T-helper 17 cell (primary cell): ENCODE measurements at places on chromosomes 7 and 10.

DNA sequence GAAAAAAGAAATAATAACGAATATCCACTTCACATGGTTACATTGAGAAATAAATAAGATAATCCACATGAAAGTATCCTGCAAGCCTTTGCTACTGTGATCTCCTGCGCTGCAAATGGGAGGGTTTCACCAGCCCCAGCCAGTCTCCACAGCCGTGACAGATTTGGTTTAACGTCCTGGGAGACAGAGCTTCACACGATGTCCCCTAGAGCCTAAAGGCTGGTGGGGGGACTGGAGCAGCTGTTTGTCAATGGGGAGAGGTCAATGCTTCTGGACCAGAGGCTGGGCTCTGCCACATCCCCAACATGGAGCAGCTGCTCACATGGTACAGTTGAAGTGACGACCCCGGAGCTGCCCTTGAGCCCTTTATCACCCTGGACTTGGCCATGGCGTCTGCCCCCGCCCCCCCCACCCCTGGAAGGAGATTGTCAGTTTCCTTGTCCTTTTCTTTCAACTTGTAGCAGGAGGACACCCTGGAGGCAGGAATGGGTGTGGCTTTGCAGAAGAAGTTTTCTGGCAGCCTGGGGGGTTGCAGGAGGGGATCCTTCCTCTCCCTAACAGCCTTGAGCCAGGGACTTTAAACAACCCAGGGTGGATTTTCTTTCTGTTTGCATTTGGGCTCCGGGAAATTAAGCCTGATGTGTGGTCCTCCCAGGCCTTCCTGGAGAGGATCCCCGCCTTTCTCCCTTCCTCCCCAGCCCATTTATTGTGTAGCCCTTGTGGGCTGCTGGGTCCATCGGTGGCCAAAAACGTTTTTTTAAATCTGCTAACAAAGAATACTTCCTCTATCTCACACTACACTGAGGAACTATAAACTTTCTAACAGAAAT, 37.0 kb upstream of the MXI1 start:
- no peak for DNase-seq

GRCh38 chr10:28001353-28001752, 2.5 kb upstream of the ODAD2 start:
- no peak for DNase-seq

DNA sequence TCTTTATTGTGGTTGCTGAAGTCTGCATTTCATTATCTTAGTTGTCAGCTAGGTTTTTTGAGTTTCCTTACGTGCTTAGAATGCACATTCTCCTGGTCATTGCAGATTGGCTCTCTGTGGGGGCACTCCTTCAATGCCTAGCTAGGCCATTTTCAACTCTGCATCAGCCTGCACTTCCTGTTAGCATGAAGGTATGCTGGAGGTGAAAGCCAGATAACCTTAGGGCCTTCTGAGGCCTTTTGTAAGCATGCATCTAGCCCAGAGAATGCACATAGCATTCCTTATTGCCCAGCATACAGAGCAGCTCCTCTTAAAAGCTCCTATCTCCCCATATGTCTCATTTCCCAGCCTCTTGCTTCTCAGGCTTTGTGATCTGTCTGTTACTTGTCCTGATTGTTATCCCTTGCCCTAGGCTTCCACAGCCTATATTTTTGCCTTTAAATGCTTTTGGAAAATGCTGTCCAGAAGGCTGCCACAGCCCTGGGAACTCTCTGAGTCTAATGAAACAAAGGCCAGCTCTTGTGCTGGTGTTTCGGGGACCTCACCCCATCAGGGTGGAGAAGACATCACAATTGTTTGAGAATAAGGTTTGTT, 108.1 kb upstream of the IGFBP3 start:
- DNase-seq: no peak

DNA sequence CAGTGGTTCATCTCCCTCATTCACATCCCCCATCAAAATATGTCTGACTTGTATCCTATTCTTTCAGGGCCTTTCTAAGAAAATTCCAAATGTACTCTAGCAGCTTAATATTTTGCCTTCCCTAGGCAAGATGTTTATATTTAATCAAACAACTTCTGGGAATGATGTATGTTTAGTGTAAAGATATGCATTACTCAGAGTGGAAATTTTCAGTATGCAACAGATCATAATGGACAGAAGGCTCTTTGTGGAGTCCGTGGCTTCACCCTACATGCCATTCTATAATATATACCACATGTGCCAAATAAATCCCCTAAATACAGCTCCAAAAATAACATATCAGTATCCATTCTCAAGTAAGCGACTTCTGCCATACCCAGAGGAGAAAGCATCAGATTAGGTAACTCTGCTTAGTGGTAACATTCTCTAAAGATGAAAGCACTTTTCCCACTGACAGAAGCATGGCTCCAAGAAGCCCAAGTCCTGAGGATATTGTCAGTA, 316.6 kb downstream of the KCNMA1 start:
- no peak for DNase-seq

- no peak for DNase-seq
Observed at GRCh38 chr7:52705768-52706167, 329.7 kb upstream of the POM121L12 start.

DNA sequence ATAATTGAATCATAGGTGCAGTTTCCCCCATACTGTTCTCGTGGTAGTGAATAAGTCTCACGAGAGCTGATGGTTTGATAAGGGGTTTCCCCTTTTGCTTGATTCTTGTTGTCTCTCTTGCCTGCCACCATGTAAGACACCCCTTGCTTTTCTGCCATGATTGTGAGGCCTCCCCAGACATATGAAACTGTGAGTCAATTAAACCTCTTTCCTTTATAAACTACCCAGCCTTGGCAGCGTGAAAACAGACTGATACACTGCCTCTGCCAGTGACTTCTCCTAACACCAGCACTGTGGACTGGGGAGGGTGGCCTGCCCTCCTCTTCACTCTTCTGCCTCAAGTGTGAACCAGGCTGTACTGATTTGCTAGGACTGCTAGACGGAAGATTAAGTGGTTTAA, 108.6 kb downstream of the RAB11FIP2 start:
- DNase-seq: no peak

DNA sequence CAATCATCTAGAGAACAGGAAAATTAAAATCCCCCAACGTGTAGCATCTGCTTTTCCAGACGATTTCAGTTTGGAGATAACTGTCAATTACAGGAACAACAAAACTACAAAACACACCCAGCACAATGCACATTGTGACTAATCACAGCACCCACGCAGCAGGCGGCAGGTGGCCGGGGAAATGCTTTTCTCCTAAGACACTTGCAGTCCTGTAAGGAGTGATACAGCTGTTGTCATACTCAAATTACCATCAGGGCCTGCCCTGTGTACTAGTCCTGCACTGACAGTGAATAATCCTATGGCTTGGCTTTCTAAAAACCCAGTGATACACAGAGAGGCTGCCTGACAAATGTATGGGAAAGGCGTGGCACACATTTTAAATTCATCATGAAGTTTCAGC, 37.8 kb downstream of the COBL start:
- no peak for DNase-seq

GRCh38 chr7:134834689-134835462, 55.4 kb downstream of the CALD1 start:
- DNase-seq: no peak

DNA sequence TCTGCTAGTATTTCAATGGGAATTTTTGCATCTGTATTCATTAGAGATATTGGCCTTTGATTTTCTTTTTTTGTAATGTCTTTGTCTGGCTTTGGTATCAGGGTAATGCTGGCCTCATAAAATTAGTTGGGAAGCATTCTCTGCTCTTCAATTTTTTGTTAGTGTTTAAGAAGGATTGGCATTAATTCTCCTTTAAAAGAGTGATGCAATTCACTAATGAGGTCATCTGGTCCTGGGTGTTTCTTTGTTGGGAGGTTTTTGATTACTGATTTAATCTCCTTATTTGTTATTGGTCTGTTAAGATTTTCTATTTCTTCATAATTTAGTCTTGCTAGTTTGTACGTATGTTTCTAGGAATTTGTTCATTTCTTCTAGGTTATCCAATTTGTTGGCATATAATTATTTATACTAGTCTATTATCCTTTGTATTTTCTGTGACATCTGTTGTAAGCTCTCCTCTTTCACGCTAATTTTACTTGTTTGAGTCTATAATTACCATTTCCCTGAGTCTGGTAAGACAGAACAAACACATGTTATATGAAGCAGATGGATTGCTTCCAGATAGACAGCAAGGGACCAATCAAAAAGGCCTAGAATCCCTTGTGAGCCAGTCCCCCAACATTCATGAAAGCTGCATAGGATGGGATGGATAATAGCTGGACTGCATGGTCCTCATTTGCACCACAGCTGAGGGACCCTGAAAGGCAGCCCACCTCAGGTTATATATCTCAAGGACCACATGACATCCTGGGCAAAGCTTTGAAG, 54.4 kb downstream of the MTPAP start:
- no peak for DNase-seq

GRCh38 chr7:133688483-133689239, 435.8 kb downstream of the EXOC4 start:
- DNase-seq: no peak

DNA sequence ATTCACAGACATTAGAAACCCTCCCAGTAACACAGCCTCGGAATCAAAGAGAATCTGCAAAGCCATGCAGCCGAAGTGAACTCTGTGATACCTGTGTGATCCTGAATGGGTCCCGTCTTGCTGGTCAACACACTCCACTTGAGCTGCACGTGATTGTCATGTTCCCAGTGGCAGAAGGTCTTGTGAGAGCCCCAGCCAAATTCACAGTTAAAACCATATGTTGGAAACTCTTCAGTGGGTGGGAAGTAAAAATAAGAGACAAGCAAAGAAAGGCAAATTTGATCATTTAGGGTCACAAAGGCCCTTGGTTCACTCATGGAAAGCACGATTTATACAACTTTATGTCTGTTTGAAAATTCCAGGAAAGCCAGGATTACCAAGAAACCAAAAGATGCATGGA, 142.3 kb downstream of the NRP1 start:
- no peak for DNase-seq

DNA sequence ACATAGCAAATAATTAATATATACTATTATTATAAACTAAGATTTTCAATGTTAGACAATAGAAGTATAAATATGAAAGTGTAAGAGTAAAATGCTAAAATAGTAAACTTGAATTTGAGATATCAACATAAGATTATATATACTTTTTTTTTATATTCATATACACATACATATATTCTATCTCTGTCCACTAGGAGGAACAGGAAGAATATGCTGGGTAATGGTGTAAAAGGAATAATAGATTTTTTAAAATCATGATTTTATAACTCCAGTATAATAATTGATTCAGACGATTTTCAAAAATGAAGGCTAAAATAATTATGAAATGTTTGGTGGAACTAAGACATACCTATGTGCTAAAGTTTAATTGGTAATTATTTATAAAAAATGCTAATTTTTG, 37.7 kb downstream of the AGMO start:
- no peak for DNase-seq

- DNase-seq: no peak
Observed at GRCh38 chr10:58094985-58095718, 172.5 kb downstream of the IPMK start.

GRCh38 chr7:147523056-147523455, 1067.5 kb upstream of the C7orf33 start:
- no peak for DNase-seq

DNA sequence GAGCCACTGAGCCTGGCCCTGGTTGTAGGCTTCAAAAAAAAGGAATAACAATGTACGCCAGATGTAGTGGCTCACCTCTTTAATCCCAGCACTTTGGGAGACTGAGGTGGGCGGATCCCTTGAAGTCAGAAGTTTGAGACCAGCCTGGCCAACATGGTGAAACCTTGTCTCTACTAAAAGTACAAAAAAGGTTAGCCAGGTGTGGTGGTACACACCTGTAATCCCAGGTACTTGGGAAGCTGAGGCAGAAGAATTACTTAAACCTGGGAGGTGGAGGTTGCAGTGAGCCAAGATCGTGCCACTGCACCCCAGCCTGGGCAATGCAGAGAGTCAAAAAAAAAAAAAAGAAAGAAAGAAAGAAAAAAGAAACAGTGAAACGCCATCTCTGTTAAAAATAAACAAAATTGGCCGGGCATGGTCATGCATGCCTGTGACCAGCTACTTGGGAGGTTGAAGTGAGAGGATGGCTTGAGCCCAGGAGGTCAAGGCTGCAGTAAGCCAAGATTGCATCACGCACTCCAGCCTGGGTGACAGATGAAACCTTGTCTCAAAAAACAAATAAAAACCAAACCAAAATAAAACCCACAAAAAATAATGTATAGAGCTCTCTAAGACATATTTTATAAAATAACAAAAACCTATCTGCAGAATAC, 4.7 kb upstream of the KLHDC10 start:
- no peak for DNase-seq

- DNase-seq: no peak
Observed at GRCh38 chr7:108020585-108020984, 17.6 kb upstream of the LAMB1 start.

- DNase-seq: no peak
Observed at GRCh38 chr10:124349231-124349995, 69.3 kb downstream of the OAT start.

DNA sequence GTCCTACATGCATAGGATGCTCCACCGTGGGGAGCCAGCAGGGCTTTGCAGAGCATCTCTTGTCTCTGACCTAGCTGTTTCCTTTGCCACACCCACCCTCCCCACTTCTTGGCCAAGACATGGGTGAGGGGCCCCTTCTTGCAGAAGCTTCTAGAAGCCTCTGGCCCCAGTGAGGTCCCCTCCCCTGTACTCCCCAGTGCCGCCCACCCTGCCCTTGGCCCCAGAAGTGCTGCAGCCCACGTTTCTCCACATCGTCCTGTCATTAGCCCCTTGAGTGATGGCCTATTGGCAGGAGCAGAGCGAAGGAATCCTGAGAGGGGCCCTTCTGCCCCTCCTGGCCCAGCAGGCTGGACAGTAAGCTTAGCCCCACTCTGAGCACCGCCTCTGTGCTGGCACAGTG, 43.7 kb downstream of the ALOX5 start:
- DNase-seq: no peak

DNA sequence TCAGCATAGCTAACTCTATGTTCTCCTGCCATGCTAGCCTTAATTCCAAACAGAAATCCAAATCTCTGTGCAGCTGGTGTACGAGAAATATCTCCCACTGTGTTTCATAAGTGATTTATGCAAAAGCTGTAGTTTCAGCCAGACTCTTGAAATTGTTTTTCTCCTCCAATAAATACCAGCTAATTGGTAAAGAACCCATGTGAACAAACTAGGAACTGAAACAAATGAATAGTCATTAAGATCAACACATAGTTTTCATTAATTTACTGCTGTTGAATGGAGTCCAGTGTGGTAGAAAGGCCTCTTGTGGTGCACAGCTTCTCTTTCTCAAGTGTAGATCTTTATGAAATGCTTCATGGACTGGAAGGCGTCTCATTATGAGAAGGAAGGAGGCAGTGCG, 18.4 kb downstream of the PPP1R17 start:
- DNase-seq: no peak

GRCh38 chr7:77386165-77386822, 29.9 kb downstream of the GSAP start:
- DNase-seq: no peak

DNA sequence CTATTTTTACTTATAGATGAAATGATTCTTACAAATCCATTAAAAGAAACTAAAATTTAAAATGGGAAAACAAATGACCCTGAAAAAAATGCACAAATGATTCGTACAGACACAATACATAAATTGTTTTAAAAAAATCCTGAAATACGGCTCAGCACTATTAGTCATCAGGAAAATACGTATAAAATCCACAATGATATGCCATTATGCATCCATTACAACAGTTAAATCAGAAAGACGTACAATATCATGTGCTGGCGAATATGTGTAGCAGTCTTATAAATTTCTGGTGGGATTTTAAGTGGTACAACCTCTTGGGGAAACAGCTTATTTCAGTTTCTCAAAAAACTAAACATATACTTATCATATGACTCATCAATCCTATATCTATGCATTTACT, 600.1 kb upstream of the STEAP1 start:
- no peak for DNase-seq

- DNase-seq: no peak
Observed at GRCh38 chr7:42440951-42441350, 203.9 kb upstream of the GLI3 start.
